ENCODE measurements at places on chromosomes 16 and 17. TPM values are rescaled to one million over a fixed set of nuclear protein-coding genes. Genes with fewer than 3 reads are reported as not detected.

CDK3 gene
- 3.2 TPM for total RNA-seq

TEKT5 gene
- total RNA-seq = not detected

C1QTNF8 gene
- total RNA-seq = not detected

HIC1 gene
- 33.1 TPM for total RNA-seq

- DNase-seq = no peak
Observed at GRCh38 chr16:81686391-81687130, 92.5 kb upstream of the PLCG2 start.

DNA sequence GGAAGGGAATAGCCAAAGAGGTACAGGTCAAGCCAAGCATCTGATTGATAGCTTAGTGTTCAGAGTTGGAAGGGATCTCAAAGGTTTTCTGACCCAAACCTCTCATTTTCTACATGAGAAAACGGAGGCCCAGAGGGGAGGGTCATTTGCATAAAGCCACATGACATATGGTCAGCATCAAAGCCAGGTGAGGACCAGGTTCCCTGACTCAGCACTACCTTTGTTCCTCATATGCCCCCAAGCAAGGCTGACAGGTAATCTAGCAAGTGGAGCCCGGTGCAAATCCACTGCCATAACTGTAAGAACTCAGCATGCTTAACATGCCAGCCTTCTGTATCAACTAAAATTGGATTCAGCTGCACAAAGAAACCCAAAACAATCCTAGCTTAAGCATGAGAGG, 28.2 kb upstream of the CCL1 start:
- no peak for DNase-seq

DNA sequence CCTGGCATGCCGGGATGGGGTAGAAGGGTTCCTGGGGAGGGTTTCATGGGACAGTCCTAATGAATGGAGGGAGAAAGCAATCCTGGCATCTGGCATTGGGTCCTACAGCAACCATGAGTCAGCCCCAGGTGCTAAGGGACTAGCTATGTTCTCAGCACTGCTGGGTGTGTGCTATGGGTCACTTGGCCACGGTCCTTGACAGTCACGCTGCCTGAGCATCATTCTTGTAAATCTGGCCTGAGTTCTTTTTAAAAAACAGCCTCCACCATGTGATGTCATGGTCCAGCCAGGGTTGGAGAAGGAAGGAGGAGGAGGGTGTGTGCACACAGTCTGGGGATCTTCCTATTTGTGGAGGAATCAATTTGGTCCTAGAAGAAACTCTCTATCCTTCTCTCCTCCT, 6.2 kb upstream of the RAMP2 start:
- no peak for DNase-seq
